ENCODE measurements at places on chromosomes 5 and 9.
A peak's percentile ranks its signal among the peaks of the same experiment; 100 is the strongest.

DNA sequence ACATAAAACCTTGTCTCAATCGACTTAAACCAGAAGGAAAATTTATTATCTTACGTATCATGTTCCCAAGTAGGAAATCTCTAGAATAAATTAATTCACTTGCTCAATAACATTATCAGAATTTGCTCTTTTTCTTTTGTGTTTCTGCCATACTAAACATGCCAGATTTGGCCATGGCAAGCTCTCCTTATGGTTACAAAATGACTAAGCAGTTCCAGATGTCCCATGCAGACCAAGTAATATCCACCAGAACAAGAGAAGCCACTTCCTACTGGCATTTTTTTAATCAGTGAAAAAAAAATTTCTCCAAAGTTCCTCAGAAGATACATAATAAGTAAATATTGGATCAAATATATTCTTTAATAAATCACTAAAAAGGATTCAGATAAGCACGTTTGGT lies 25.2 kb upstream of the ADAMTS6 start:
- no peak for DNase-seq

DNA sequence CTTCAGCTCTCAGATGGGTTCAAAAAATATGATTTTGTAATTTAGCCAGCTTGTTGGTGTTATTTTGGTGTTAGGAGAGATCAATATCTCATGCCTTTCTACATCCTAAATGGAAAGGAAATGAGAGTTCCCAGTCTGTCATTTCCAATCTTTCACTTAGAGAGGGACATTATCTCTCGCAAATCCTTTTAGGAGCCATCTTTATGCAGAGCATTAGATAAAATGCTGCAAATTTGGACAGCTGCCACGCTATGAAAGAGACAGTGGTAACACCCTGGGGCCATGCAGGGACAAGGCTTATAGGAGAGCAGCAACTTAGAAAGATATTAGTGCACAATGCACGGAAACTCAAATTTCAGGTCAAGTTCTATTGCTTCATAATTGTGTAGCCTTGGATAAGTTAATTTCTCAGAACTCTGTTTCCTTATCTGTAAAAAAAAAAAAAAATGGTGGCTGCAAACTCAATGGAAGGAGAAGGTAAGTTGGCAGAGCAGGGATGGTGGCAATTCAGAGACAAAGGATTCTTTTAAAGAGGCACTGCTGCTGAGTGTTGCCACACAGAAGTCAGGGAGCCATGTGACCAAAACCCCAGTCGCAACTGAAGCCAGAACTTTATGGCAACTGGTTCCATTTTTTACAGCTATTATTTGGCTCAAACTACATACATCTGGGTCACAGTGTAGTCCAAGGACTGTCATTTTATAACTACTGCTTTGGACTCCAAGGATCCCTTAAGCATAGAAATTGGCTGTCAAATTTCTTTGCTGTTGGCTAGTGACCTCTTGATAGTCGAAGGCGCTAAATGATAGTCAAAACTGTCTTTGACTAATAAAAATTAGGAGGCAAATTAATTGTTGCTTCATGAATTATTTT lies 210.2 kb downstream of the FRMD3 start:
- DNase-seq: no peak

- no peak for DNase-seq
These were observed 150.9 kb downstream of the OSTF1 start for GRCh38 chr9:75239176-75239575.

DNA sequence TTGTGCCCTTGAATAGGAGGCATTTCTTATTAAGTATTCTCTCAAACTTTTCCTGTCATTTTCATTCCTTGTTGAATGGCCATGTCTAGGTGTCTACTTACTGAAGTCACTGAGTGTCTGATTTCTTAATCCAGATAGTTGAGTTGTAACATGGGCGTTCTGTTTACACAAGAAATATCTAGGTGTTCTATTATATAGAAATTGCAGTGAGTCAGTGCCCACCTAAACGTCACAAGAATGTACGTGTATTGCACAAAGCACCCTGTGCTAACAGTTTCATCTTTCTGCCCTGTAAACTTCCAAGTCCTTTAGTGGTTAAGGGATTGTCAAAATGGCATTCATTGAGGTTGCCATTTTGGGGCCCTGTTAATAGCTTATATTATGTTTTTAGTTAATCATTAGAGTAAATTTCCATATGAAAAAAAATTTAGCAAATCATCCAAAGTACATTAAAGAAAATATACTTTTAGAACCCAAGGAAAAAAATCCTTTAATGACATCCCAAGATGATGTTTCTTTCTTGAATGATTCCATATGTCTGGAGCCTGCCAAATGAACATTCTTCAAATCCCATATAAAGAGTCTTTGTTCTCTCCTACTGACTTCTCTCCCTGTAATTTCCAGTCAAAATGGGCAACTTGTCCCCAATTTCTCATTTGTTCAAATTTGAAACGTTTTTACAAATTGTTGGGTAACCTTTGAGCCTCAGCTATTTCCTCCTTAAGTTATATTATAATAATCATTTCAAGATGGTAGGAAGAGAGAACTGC lies 114.2 kb downstream of the GOLPH3 start:
- no peak for DNase-seq

GRCh38 chr9:29659014-29659413 lies 2085.7 kb upstream of the C9orf72 start:
- DNase-seq: no peak

GRCh38 chr5:113663879-113664541 lies 150.5 kb downstream of the YTHDC2 start:
- peak; percentile 13 for DNase-seq

- no peak for DNase-seq
These were observed 19.5 kb downstream of the XRCC4 start for GRCh38 chr5:83096660-83097339.

Measured in T-helper 9 cell (primary cell).